ENCODE measurements at places on chromosomes 5 and 9.

GRCh38 chr5:37926732-37927131, 86.9 kb upstream of the GDNF start:
- DNase-seq, result no peak

DNA sequence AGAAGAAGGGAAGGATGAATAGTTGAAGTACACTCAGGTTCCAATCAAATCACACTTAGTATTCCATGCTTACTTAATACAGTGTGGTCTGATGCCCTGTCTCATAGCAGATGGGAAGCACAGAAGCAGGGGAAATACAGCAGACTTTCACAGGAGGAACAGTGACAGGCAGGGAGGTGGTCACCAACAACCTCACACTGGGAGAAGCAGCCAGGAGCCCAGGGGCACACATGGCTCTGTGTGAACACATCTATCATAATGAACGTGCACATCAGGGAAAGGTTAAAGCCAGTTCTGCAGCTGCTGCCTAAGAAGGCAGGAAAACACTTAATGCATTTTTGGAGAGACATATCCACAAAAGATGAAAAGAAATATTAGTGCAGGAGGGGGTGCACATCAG, 312.3 kb downstream of the MED10 start:
- DNase-seq, result no peak

DNA sequence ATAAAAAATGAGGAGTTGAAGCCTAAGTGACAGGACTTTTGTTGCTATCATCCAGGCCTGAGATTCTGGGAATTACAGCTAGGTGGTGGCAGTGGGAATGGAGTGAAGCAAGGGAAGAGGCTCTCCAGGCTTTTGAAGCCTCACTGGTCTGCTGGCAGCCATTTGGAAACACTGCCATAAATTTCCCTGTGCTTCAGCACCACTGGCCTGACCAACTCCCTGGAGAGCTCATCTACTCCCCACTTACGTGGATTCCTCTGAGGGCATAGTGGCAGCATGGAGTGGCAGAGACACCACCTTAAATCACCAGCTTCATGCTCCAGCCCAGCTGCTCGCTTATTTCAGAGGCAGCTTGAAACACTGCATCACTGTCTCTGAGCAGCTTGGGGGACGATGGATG, 518.2 kb downstream of the TLR4 start:
- peak; percentile 16 for DNase-seq

DNA sequence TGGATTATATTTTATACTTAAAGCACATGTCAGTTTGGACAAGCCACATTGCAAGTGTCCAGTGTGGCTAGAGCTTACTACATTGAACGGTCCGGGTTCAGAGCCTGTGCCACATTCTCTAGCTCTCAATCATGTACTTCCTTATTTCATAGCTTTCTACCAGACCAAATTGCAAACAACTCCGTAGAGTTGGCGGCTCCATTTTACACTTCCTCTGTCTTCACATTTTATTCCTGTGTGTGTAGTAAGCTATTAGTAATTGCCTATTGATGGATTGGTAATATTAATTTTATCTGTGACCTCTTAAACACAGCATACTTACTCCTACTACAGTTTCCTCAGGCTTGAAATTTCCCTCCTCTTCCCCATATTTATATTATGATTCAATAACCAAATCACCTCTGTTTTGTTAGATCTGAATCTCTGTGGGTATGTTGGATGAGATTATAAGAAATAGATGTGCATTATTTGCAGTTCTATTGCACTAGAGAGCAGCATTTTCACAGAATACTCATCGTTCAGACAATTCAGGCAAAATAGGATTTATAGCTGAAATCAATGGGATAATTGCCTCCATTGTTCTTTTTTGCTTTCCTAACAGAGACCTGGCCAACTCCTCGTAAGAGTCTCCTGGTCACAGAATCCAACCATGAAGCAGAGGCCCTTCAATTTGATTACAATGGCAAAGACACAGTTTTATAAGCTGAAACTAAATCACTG, 29.0 kb upstream of the C9orf72 start:
- no peak for DNase-seq

- peak; percentile 1 for DNase-seq
Observed at GRCh38 chr5:26121338-26121737, 917.0 kb downstream of the CDH9 start.

- DNase-seq, result no peak
Observed at GRCh38 chr9:21923694-21924093, 70.5 kb downstream of the CDKN2A start.

GRCh38 chr9:105067895-105068580, 140.1 kb upstream of the ABCA1 start:
- DNase-seq, result no peak

DNA sequence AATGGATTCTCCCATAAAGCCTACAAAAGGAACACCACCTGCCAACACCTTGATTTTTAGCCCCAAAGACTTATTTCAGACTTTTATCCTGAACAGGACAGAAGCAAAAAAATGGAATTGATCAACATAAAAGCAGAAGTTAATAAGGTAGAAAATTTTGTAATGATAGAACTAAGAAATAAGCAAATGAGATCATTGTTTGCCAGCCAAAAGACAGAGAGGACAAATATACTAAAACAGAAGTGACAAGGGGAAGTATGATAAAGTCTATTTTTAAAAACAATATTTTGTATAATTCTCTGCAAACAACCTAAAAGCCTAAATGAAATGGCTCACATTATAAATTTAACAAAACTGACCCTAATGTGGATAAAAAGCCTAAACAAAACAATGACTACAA, 110.5 kb upstream of the PRSS3 start:
- no peak for DNase-seq

- DNase-seq, result no peak
Observed at GRCh38 chr5:157516626-157517325, 56.8 kb downstream of the NIPAL4 start.

DNA sequence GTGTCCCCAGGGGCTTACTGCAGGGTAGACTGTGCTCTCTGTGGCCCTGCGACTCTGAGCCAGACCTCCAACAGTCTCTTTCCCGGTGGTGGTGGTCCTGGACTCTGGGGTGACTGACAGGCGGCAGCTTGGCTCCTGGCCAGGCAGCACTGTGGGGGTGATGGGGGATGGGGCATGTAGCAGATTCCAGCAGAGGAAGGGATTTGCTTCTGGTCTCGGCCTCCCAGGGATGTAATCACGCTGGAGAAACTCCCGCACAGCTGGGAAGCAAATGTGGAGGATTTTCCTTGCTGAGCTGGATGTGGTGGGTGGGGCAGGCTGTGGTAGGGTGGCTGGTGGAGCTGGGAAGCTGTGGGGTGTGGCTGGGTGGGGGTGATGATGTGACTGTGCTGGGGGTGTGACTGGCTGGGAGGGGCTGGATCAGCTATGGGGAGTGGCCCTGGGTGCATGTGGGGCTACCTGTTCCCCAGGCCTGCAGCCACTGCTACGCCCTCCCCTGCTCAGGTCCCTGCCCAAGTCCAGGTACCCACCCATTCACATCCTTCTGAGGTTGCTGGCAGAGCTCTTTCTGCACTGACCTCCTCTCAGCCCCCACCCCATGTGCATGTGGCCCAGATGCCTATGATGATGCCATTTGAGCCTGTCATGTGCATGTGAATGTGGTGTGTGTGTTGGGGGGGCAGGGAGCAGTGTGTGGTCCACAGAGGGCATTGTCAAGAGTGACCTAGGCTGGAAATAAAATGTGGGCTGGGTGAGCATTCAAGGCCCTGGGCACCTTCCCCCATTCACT, 3.8 kb downstream of the NDST1 start:
- DNase-seq, result peak; percentile 71

- no peak for DNase-seq
Observed at GRCh38 chr9:103661663-103662062, 432.4 kb upstream of the SMC2 start.

- no peak for DNase-seq
Observed at GRCh38 chr5:103086547-103086946, 33.4 kb downstream of the GIN1 start.

DNA sequence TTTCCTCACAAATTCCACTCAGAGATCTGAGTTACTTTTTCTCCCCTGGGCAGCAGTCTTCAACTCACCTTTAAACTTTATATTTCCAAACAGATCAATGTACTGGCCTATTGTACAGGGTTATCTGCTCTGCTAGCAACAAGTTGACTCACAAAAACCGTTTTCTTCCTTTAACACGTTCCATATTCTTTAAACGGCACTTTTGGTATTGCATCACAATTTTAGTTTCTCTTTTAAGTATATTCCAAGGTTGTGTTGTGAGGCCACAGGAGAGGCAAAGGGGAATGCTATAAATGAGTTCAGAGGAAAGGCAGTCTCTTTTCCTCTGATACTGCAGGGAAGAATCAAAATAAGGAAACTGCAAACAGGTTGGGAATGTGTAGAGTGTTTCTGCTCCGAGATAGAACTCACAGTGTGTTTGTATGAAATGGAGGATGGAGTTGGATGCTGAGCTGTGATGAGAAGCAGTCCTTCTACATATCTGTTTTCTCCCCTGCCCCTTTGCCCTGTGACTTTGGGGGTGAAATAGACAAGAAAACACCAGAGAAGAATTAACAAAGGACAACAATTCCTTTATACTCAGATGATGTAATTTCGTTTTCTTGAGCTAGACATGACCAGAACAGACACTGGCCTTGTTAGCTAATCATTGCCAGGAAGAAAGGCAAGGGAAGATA, 9.9 kb upstream of the ALDOB start:
- DNase-seq, result no peak

DNA sequence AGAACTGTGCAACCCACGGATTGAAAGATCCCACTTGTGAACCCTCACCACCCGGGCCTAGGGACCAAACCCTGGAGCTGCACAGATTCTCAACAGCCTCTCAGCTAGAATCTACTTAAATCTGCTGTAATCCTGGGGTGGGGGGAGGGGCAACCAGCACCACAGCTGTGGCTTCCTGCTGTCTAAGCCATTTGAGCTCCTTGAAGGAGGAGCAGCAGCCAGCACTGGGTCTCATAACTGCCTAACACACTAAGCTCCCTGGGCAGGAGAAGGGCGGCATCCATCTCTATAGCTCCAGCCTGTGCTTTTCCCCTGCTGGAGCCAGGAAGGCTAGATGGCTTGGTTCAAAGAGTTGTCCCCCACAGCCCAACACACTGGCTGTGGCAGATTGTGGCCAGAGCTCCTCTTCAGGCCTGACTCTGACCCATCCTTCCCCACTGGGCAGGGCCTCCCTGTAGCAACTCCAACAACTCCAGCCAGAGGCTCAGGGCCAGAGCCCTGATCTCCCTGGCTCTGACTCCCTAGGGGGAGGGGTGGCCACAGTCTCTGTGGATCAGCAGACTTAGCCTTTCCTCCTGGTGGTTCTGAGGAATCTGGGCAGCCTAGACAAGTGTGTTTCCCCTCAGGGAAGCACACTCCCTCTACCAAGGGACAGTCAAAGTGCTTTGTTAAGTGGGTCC, 72.0 kb upstream of the C9orf72 start:
- peak; percentile 57 for DNase-seq

DNA sequence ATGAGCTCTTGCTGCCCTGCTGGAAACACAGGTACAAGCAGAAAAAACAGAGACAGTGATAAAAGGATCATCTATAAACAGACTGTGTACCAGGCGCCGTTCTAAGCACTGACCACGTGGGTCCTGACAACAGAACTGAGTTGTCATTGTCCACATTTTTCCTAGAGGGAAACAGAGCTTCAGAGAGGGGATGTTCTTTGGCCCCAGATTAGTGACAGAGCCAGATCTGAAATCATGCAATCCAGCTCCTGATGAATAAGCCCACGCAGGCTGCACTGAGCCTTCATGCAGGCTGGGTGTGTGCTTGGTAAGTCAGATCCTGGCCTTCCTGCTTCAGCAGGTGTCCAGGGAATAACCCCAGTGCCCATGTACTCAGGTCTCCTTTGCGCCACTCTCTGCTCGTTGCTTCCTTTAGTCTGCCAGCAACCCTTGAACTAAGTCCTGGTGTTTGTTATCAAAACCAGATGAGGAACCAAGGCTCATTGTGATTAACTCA, 22.8 kb upstream of the TCF7 start:
- no peak for DNase-seq

- DNase-seq, result no peak
Observed at GRCh38 chr9:93148721-93149120, 14.7 kb upstream of the NINJ1 start.

GRCh38 chr5:151005950-151006576, 14.3 kb upstream of the GPX3 start:
- no peak for DNase-seq

DNA sequence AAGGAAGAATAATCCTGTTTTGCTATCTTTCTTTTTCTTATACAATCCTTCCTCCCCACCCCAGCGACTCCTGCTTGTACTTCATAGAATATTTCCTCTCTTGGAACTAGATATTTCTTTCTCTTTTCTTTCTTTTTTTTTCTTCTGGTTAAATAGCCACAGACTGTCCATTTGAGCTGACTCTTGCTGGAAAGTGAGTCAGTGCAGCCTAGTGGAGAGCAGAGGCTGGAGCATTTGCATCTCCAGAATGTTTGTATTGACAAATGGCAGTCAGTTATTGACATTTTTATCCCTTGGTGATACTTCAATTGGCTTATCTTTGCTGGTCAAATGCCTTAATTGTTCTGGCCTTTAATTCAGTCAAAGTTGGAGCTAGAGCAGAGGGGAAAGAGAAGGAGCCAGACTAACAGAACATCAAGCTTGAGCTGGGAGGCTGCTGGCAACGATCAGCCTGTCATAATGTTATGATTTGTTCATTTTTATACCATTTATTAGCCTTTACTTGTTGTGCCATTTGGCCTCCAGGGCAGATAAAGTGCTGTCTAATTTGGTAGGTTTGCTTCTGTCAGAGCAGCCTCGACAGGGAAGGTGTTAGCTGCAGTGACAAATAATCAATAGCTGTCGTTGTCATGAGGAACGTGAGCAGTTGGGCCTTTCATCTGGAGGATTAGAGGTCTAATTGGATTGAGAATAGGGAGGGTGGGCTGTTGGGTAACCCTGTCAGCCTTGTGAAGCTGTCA, 69.0 kb downstream of the INVS start:
- no peak for DNase-seq

DNA sequence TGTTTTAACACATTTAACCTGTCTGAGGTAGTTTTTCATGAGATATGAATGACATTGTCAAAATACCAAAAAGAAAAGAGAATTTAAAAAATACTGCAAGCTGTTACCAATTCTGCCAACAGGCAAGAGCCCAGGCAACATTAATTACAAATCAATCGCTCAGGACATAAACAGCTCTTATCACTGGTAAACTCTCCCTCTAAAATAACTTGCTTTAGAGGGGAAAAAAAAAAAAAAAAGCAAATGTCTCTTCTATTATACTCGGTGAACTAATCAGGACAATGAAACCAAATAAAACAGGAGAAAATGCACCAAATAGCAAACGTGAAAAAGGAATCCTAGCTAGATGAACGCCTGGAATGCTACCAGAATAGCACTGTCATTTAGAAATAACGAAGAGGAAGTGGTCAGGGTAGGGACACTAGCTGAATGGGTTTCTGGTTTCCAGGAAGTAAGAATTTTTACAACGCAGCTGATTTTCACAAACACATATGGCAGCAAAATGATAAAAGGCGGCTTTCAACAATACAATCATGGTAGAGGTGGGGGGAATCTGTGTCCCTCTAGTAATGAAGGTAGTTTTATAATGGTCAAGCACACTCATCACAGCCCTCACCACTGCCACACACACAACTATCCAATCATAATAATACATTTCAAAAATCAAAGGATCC, 94.9 kb downstream of the DENND1A start:
- DNase-seq, result no peak

- no peak for DNase-seq
Observed at GRCh38 chr9:126147936-126148870, 178.4 kb upstream of the MVB12B start.

GRCh38 chr9:127402401-127403090, 5.6 kb downstream of the SLC2A8 start:
- no peak for DNase-seq

- no peak for DNase-seq
Observed at GRCh38 chr9:137589441-137590122, 730 bp downstream of the ZMYND19 start.

All from ELF-1 (cell line).